ENCODE measurements at places on chromosomes 5 and 9. TPM values are rescaled to one million over a fixed set of nuclear protein-coding genes. Genes with fewer than 3 reads are reported as not detected.

Gene PCDHGA7
- 2.7 TPM for polyA plus RNA-seq

Gene CCDC152
- 1.3 TPM for polyA plus RNA-seq

GRCh38 chr9:94920420-94921091 lies 194.1 kb downstream of the AOPEP start:
- peak; percentile 33 for DNase-seq

GRCh38 chr9:115636596-115636995 lies 517.0 kb upstream of the PAPPA start:
- no peak for DNase-seq

DNA sequence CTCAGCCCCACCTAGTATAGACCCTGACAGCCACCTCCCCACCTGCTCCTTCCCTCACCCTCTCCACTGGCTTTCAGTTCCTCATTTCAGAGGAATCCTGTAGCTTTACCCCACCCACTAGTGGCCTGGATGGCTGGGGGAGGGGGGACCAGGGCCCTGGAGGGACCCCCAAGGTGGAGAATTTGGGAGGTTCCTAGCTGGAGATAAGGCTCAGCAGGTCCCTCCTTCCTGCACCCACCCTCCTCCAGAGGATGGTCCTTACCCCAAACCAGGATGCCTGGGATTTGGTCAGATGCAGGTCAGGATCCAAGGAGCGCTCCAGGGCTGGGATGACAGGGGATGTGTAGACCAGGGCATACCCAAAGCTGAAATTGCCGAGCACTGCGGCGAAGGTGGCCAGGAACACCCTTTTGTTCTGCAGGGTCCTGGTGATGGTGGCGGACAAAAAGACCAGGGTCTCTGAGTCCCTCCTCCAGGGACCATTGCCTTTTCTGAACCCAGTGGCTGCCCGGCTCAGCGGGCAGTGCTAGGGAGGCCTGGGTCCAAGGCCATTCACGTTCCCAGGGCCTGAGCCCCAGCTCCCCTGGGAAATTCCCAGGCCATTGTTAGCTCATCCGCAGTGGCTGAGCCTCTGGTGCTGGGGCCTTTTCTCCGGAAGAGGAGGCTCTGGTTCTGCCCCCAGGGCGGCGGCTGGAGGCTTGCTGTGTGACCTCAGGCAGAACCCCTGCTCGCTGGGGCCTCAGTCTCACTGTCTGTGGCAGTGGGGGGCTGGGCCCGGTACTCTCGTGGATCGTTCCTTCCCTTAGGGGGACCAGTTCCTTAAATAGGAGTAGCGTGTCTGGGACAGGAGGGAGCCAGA lies 678 bp downstream of the SLC2A6 start:
- DNase-seq: no peak

All from AG04450 (cell line).